Psoas muscle (tissue), 8 donors: ENCODE measurements at places on chromosomes 3 and 15.

DNA sequence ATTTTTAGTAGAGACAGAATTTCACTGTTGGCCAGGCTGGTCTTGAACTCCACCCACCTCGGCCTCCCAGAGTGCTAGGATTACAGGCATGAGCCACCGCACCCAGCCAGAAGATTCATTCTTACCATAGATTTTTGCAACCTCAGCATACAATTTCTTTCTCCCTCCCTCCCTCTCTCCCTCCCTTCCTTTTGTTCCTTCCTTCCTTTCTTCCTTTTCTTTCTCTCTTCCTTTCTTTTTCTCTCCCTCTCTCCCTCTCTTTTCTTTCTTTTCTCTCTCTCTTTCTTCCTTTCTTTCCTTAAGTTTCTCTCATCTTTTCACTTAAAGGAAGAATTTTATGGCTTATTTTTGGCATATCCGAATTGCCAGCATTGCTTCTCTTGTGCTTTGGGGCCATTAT, 58.0 kb downstream of the PRKAR2A start:
- DNase-seq, result no peak

- DNase-seq, result no peak
These were observed 238.7 kb downstream of the TBL1XR1 start for GRCh38 chr3:176958560-176958959.

GRCh38 chr3:23701716-23702597, 103.8 kb upstream of the UBE2E1 start:
- no peak for DNase-seq

DNA sequence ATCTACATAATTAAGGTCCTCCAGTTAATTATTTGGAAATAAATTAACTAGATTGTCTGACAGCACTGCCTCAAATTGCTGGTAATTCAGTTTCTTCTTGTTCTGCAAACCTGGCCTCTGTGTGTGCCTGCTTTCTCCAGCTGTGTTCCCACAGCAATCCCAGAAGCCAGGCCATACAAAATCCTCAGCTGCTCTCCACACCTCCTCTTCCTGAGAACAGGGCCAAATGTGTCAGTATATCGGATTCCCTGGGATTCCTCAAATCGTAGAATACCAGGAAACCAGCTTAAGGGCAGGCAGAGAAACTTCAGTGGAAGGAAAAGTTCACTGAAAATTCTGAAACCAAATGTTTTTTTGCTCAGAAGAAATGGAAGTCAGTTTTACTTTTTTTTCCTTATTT, 261.4 kb downstream of the ZMAT3 start:
- no peak for DNase-seq

DNA sequence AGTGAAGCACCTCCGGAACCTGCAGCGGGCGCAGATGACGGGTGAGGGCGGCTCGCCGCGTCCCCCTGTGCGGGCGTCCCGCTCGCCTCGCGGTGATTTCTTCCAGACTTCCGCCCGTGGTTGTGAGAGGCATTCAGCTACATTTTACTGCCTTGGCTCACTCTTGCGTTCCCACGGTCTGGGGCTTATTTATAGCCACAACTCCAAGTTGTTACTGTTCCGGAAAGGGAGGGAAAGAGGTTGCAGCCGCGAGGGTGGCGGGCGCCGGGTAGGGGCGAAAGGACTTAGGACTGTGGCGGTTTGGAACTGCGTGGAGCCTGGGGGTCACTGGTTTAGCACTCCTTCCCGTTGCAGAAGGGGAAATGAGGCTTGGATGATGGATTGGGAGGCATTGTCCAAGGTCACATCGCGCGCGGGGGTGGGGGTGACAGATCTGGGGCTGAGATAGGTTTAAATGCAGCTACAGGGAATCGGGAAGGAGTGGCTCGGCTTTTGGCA, 1.1 kb downstream of the HES1 start:
- peak; percentile 64 for DNase-seq

GRCh38 chr3:97360804-97361203, 403.8 kb upstream of the ARL6 start:
- no peak for DNase-seq
